Activated CD4-positive, alpha-beta T cell treated with anti-CD3 and anti-CD28 coated beads, Interleukin-2, amount 50 U/mL, for 4 hours (primary cell): ENCODE measurements at places on chromosomes 12 and 14.

- no peak for DNase-seq
Observed at GRCh38 chr14:45651890-45652289, 398.9 kb upstream of the MIS18BP1 start.

GRCh38 chr12:49777800-49778748 is 36.7 kb downstream of the TMBIM6 start:
- DNase-seq: peak; percentile 73

DNA sequence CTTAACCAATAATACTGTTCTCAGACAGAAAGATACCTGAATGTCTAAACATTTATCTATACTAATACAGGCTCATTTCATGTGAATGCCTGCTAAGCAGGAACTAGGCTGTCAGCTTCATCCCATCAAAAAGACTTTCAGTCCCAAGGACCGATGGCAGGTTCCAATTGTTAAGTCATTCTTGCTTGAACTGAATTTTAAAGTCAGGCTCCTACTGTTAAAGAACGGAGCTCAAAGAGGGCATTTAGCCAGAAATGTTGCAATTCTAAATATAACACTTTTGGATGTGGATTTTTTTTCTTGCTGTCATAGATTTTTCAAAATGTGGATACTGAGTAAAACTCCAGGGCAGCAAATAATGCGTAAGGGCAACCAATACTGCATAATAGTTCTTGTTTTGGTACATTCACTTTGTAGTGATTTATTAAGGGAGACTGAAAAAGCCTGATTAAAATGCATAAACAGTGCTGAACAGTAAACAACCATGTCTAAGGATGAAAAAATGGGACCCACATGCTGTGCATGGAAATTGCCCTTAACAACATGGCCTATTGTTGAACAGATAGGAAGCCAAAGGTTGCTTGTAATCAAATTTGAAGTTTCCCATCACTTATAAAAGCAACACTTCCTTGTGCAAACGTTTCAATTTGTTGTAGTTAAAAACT is 38.6 kb upstream of the DBX2 start:
- DNase-seq: no peak

GRCh38 chr14:35366056-35366451 is 38.5 kb downstream of the NFKBIA start:
- DNase-seq: no peak

GRCh38 chr14:24379907-24380730 is 12.1 kb downstream of the NFATC4 start:
- no peak for DNase-seq

GRCh38 chr12:82210882-82211281 is 147.3 kb downstream of the CCDC59 start:
- DNase-seq: no peak

DNA sequence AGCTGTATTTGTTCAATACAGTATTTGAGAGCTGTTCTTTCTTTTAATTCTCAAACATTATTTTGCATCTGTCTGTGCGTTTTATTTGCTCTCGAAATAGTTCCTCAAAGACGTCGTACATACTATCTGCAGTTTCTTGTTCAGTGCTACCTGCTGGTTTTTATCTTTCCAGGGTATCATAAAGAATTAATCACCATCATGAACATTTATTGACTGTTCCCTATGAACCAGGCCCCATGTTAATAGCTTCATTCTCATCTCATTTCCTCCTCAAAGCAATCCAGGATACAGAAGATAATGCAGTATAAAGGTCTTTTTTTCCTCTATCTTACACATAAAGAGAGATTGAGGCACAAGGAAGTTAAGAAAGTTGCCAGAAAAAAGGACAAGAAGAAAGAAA is 211.8 kb downstream of the DACT1 start:
- no peak for DNase-seq
